ENCODE measurements at places on chromosomes 1 and 21. TPM values are rescaled to one million over a fixed set of nuclear protein-coding genes. Genes with fewer than 3 reads are reported as not detected.

DNA sequence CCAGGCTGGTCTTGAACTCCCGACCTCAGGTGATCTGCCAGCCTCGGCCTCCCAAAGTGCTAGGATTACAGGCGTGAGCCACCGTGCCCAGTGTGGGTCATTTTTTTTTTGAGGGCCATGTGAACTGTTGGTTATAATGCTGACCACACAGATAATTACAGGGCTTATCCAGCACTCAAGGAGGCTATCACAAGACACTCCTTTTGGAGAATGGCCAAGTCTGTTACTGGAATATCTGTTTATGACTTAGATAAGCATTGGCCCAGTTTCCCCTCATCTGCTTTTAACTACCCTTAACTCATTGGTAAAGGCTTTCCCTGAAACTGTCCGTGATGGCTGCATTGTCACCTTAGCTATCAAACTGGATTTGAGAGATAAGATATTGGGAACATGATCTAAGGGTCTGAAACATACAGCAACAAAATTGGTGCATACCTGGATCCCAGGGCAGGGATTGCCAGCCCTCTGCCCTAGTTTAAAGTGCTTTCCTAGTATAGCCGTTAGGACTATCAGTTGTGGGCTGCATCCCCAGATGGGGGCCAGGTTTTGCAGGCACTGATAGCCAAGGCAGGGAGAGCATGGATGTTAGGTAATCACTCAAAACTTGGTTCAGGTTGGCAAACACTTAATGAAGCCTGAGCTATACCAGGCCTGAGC is 15.6 kb downstream of the SZT2 start:
- no peak for DNase-seq
- H3K36me3 ChIP-seq: no peaks in the 10 kb centered on the region
- peaks cover 5% of the 10 kb centered on the region for H3K4me1 ChIP-seq
- no peak overlapping the region for H3K4me3 ChIP-seq

GRCh38 chr1:166975361-166976129 is at the start of gene ILDR2:
ILDR2 (minus strand) TSS chr1:166975540; CDS start chr1:166975268, 272 bp downstream.
- peak within 1 kb of the TSS; percentile 70 for H3K4me3 ChIP-seq
- no peak within 1 kb of the TSS for H3K27ac ChIP-seq
- no peaks in the 10 kb centered on the region for H3K4me1 ChIP-seq
- H3K27me3 ChIP-seq: no peaks in the 10 kb centered on the region
- no peaks in the 10 kb centered on the region for H3K36me3 ChIP-seq

DNA sequence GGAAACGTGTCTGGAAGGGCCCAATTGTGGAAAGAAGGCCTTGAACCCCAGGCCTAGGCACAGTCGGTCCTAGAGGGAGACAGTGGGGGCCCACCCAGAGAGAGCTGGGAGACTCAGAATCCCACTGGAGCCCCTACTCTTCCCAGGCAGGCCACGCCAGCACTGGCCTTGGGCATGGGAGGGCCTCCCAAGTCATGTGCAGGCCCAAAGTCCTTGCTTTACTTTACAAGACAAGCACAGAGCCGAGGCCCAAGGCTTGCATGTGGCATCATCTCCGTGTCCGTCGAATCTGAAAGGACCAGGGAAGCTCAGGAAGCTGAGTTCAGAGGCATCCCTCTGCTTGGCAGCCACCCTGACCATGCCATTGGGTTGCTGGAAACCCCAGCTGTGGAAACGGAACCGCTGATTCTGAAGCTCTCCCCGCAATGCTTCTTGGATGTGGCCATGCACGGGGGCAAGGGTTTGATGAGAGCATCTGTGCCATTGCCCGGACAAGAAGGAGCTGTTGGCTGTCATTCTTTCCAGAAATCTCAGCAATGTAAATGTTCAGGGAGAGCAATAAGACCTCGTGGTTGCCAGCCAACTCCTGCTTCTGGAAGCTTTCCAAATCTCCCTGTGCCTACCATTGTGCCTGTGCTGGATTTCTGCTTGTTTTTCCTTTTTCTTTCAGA is 32.8 kb downstream of the ABCG1 start:
- H3K4me3 ChIP-seq: no peak overlapping the region
- DNase-seq: no peak
- no peaks in the 10 kb centered on the region for H3K4me1 ChIP-seq

Gene SYTL1
- total RNA-seq: 20.9 TPM

DNA sequence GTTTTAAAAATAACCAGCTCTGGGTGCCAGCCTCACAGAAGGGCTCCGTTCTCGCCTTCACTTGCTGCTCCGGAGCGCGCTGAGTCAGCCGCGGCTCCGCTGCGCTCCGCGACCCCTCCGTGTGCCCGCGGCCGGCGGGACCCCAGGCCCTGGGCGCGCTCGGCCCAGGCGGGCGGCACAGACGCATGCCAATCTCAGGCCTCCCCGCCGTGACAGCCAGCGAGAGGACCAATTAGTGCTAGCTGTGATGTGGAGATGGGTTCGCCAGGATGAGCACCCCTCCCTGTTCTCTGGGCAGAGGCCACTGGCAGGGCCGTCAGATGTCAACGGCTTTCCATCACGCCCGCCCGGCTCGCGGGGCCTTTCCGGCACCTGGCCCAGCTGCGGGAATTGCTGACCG is 293.8 kb downstream of the SPATA17 start:
- H3K4me3 ChIP-seq: no peak overlapping the region
- no peaks in the 10 kb centered on the region for H3K36me3 ChIP-seq
- no peaks in the 10 kb centered on the region for H3K4me1 ChIP-seq
- no peaks in the 10 kb centered on the region for H3K27me3 ChIP-seq

Gene UBIAD1
- 26.2 TPM for total RNA-seq

DNA sequence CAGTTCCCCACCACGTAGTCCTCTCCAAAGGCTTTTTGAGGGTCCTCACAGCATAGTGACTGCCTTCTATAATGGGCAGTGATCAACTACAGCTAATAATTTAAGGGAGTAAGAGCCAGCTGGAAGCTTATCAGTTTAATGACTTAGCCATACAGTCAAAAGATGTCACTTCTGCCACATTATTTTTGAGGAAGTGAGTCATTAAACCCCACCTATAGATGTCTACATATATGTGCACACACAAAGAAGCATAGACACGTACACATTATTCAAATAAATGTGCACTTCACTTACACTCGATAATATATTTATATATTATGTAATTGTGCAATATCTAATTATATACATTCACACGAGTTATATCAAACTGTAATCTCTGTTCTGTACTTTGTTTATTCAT is 1704.7 kb downstream of the KCNT2 start:
- DNase-seq: no peak
- no peaks in the 10 kb centered on the region for H3K4me1 ChIP-seq
- H3K36me3 ChIP-seq: peaks cover 2% of the 10 kb centered on the region
- H3K4me3 ChIP-seq: no peak overlapping the region
- no peaks in the 10 kb centered on the region for H3K27me3 ChIP-seq
- H3K27ac ChIP-seq: no peak overlapping the region

Gene TRIM17
- total RNA-seq: 9.4 TPM

GRCh38 chr1:51553911-51554310 is 34.8 kb upstream of the EPS15 start:
- H3K4me1 ChIP-seq: no peaks in the 10 kb centered on the region
- no peaks in the 10 kb centered on the region for H3K36me3 ChIP-seq
- no peaks in the 10 kb centered on the region for H3K27me3 ChIP-seq

Gene OR2L2
- 0.17 TPM for total RNA-seq

DNA sequence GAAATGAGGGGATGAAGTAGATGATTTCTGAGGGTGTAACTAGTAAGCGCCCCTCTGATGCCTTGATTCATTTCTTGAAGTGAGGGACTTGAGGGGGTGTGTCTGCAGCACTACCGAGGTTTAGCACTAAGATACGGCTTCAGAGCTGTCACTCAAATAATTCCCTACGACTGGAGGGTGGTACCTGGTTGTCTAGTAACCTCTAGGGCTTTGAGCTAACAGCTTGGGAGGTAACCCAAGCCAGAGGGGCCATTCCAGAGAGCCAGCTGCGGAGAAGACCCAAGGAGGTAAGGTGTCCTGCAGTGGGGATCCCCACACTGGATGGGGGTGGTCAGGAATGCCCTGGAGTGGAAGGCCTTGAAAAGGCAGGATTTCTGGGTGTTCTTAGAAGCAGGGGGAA is at the start of gene TTC24:
Gene TTC24, plus strand, starts transcription at position 252 of the 400 bp plus-strand sequence. CDS start 1,642 bp downstream, outside the sequence.
- H3K4me1 ChIP-seq: no peaks in the 10 kb centered on the region
- no peak within 1 kb of the TSS for H3K27ac ChIP-seq
- H3K27me3 ChIP-seq: no peaks in the 10 kb centered on the region
- H3K36me3 ChIP-seq: no peaks in the 10 kb centered on the region

Gene CLEC20A
- total RNA-seq: not detected

DNA sequence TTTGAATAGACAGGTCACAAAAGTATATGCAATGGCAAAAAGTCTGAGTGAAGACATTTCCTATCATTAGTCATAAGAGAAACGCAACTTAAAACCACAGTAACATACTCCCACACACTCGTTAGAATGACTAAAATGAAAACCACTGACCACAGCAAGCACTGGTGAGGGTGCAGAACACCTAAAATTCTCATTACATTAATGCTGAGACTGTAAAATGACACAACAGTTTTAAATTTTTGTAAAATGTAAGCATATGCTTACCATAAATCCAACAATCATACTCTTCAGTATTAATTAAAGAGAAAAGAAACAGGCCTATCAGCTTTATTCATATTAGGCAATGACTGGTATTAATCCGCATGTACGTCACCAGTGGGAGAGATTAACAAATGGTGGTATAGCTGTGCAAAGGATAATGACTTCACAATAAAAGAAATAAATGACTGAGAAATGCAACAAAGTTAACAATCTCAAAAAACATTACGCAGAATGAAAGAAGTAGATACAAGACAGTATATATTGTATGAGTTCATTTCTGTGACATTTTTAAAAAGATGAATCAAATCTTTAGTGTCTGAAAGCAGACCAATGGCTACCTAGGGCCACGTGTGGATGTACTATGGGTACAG is 253.5 kb downstream of the AKT3 start:
- H3K4me3 ChIP-seq: no peak overlapping the region
- H3K27ac ChIP-seq: no peak overlapping the region
- H3K36me3 ChIP-seq: no peaks in the 10 kb centered on the region
- DNase-seq: no peak

- no peak for DNase-seq
- no peaks in the 10 kb centered on the region for H3K27me3 ChIP-seq
- H3K36me3 ChIP-seq: no peaks in the 10 kb centered on the region
- H3K27ac ChIP-seq: no peak overlapping the region
- H3K4me3 ChIP-seq: no peak overlapping the region
Measured at GRCh38 chr1:200929530-200930278, 35.0 kb downstream of the INAVA start.

DNA sequence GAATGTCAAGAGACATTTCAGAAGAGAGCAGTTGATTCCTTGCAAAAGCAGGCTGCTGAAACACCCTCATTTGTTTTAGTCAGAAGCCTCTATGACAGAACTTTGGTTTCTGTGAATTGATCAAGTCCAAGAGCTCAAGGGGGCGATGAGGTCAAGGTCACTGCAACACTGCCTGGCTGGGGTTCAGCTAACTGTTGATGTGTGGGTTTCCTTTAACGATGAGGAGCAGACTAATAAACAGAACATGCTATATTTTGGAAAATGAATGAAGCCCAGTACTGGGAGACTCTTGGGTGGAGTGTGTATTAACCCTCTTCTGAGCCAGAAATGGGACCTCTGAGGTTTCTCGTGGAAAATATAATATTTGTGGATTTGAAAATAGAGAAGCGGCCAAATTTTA is 109.3 kb downstream of the ZC3H11B start:
- no peak for DNase-seq
- H3K27ac ChIP-seq: no peak overlapping the region
- H3K4me3 ChIP-seq: no peak overlapping the region
- H3K27me3 ChIP-seq: no peaks in the 10 kb centered on the region
- no peaks in the 10 kb centered on the region for H3K36me3 ChIP-seq
- no peaks in the 10 kb centered on the region for H3K4me1 ChIP-seq

DNA sequence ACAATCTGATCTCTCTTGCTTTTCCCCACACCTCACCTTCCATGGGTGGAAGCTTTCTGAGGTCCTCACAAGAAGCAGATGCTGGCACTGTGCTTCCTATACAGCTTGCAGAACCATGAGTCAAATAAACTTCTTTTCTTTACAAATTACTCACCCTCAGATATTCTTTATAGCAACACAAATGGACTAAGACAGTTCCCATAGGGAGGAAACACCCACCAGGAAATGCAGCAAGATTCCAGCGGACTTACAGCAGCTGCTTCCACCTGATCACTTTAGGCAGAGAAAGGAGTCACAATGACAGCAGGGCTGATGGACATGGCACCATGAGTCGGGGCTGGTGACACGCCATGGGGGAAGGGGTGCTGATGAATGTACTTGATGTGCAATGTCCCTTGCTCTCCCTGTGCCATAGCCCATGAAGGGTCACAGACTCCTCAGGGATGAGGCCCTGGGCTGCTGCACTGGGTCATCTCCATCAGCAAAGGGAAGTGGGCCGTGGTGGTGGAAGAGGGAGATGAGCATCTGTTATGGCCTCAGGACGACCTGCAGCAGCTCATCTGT is 53.9 kb downstream of the PRSS38 start:
- H3K27ac ChIP-seq: no peak overlapping the region
- no peak for DNase-seq
- H3K36me3 ChIP-seq: no peaks in the 10 kb centered on the region

DNA sequence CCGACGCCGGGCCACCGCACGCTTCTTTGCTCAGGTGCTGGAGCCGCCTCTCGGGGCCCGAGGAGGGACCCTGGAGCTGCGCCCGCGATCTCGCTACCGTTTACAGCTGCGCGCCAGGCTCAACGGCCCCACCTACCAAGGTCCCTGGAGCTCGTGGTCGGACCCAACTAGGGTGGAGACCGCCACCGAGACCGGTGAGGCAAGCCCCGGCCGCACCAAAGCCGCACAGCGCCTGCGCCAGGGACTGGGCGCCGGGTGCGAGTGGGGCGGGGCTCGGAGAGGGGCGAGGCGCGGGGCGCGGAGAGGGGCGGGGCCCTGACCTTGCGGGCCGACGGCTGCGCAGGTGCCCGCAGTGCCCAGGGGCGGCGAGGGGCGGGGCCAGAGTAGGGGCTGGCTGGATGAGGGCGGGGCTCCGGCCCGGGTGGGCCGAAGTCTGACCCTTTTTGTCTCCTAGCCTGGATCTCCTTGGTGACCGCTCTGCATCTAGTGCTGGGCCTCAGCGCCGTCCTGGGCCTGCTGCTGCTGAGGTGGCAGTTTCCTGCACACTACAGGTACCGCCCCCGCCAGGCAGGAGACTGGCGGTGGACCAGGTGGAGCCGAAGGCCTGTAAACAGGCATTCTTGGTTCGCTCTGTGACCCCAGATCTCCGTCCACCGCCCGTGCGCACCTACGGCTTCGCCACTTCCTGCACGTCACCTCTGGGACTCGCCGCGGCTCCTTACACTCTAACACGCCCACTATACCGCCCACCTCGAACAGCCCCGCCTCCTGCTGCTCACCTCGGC is 9.8 kb upstream of the CDC20 start:
- peak; percentile 89 for DNase-seq
- H3K4me1 ChIP-seq: peaks cover 3% of the 10 kb centered on the region
- H3K27me3 ChIP-seq: no peaks in the 10 kb centered on the region
- peak overlapping the region; percentile 23 for H3K27ac ChIP-seq
